ENCODE measurements at places on chromosomes 3 and 15. TPM values are rescaled to one million over a fixed set of nuclear protein-coding genes. Genes with fewer than 3 reads are reported as not detected.

GRCh38 chr15:68025835-68026424 lies 28.2 kb upstream of the PIAS1 start:
- DNase-seq: no peak

DNA sequence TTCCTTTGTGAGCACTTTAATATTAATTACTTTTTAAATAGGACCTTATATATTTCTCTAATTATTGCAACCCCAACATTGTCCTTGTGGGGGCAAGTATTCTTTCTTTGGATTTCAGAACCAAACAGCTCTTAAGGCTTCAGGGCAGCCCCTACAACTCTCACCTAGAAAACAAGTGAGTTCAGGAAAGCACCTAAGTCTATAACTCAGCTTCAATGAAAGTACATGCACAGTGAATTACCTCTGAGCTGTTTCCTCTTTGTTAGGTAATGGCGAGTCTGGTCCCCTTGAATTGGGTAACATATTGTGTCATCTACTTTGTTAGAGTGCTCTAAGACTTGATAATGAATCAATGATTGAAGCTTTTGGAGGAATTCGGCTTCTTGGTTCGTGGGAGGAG lies 545.7 kb downstream of the NLGN1 start:
- DNase-seq: no peak

- DNase-seq: no peak
Observed at GRCh38 chr15:26879706-26880105, 12.8 kb downstream of the GABRA5 start.

- no peak for DNase-seq
Observed at GRCh38 chr3:146590521-146590920, 14.6 kb downstream of the PLSCR5 start.

Gene MASP1
- 9.9 TPM for total RNA-seq

Gene PATL2
- total RNA-seq: 1.0 TPM

Gene CISH
- total RNA-seq: 27.9 TPM

Gene ACSBG1
- not detected for total RNA-seq

All from omental fat pad (tissue), 4 donors.